MCF 10A (cell line): ENCODE measurements at places on chromosomes 5 and 9. TPM values are rescaled to one million over a fixed set of nuclear protein-coding genes. Genes with fewer than 3 reads are reported as not detected.

DNA sequence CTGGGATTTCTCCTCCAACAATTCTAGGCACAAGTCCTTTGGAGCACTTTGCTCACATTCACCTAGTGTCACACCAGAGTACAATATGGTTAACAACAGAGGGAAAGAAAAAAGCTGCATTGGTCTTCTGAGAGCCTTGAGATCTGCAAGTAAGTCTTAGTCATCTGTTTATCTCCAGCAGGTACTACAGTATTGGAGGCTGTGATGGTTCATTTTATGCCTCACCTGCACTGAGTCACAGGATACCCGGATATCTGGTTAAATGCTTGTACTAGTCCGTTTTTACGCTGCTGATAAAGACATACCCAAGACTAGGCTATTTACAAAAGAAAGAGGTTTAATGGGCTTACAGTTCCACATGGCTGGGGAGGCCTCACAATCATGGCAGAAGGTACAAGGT is 525.0 kb downstream of the NR2F1-AS1 start:
- no peaks in the 10 kb centered on the region for H3K27me3 ChIP-seq
- no peaks in the 10 kb centered on the region for H3K36me3 ChIP-seq
- no peak overlapping the region for H3K4me3 ChIP-seq
- H3K4me1 ChIP-seq = no peaks in the 10 kb centered on the region

The BAAT gene
- total RNA-seq = 0.14 and 0.15 TPM in 2 replicates

- H3K27me3 ChIP-seq = peaks cover 22% of the 10 kb centered on the region
- H3K27ac ChIP-seq = no peak overlapping the region
- no peak for DNase-seq
- no peak overlapping the region for H3K4me3 ChIP-seq
Observed at GRCh38 chr5:71744009-71744790, 25.1 kb downstream of the CARTPT start.

The NEUROG1 gene
- not detected in 2 replicates for total RNA-seq

The FBXO4 gene
- total RNA-seq = 18.4 and 20.2 TPM in 2 replicates

DNA sequence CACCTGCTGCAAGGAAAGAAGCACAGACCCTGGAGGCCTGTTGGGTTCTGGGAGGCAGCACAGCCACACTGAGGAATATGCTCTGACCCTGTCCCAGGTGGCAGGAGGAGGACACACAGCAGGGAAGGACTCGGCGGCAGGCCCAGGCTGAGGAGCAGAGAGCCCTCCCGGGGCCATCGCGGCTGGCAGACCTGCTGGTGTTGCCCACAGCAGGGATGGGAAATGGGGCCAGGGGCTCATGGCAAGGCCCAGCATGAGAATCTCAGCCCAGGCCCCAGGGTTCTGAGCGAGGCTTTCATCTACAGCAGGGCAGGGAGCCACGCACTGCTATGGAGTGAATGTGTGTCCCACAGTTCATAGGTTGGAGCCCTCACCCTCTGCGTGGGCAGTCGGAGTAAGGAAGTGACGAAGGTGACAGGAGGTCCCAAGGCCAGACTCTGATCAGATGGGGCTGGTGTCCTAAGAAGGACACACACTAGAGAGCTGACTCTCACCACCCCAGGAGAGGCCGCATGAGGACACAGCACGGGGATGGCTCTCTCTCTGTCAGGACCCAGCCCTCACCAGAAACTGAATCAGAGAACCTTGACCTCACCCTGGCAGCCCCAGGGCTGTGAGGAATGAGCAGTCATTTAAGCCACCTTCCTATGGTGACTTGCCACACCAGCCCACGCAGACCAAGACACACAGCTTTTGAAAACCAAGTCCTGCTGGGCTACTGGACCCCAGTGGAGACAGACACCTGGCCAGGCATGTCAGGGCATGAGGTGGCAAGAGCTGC is 10.3 kb upstream of the GPSM1 start:
- no peaks in the 10 kb centered on the region for H3K36me3 ChIP-seq
- H3K4me1 ChIP-seq = no peaks in the 10 kb centered on the region
- H3K4me3 ChIP-seq = no peak overlapping the region
- no peaks in the 10 kb centered on the region for H3K27me3 ChIP-seq

The RNF183 gene
- total RNA-seq = not detected in 2 replicates

GRCh38 chr9:89714321-89714720 is 109.5 kb downstream of the GADD45G start:
- H3K27ac ChIP-seq = no peak overlapping the region
- no peaks in the 10 kb centered on the region for H3K36me3 ChIP-seq
- peak; percentile 44 for DNase-seq
- H3K4me1 ChIP-seq = no peaks in the 10 kb centered on the region

- H3K4me1 ChIP-seq = peaks cover 25% of the 10 kb centered on the region
- H3K27ac ChIP-seq = no peak overlapping the region
- DNase-seq = no peak
- no peaks in the 10 kb centered on the region for H3K36me3 ChIP-seq
- no peak overlapping the region for H3K4me3 ChIP-seq
Observed at GRCh38 chr5:178074266-178074952, 38.9 kb upstream of the N4BP3 start.

The TNFSF15 gene
- 0.39 and 1.9 TPM in 2 replicates for total RNA-seq

- no peaks in the 10 kb centered on the region for H3K36me3 ChIP-seq
- DNase-seq = no peak
- H3K4me3 ChIP-seq = no peak overlapping the region
- H3K4me1 ChIP-seq = no peaks in the 10 kb centered on the region
- H3K27ac ChIP-seq = no peak overlapping the region
Observed at GRCh38 chr5:89307972-89308371, 425.0 kb upstream of the MEF2C start.

DNA sequence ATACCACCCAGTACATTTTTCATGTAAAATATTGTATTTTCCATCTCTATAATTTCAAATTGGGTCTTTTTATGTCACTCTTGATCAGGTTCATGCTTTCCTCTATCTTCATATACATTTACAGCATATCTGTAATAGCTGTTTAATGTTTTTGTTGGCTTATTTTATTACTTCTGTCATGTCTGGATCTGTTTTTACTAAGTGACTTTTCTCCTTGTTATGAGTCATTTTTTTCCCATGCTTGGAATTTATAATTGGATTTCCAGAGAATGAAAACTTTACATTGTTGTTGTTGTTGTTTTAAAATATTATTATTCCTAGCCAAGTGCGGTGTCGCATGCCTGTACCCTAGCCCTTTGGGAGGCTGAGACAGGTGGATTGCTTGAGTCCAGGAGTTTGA is 5.6 kb upstream of the ADAMTS19 start:
- H3K27ac ChIP-seq = no peak overlapping the region
- H3K27me3 ChIP-seq = peaks cover 33% of the 10 kb centered on the region
- H3K4me3 ChIP-seq = no peak overlapping the region
- H3K4me1 ChIP-seq = no peaks in the 10 kb centered on the region

DNA sequence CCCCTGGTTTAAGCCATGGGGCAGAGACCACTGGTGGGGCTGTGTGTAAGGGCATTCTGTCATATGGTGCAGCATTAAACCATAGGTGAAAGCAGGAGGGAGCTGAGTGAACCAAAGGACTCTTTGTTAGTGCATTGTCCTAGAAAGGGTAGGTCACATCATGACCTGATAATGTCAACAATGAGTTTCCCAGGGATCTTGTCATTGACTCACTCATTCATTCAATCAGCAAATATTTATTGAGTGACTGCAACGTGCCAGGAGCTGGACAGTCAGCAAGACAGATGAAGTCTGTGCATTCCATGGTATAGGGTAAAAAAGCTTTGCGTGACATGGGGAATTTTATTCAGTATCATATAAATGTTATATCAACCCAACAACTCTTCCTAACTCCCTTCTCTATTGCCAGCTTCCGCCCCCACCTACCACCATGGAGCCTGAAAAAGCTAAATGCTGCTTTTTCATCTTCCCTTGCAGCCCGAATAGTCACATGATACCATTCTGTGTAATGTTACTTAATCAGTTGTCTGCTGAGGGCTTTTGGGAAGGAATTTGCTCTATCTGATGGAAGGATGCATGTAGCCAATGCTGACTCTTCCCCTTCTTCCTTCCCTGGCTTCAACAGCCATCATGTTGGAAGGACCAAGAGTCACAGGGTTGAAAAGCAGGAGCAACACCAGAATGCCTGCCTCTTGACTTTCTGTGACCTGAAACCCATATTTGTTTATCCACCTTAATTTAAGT is 11.5 kb upstream of the OTULINL start:
- H3K27me3 ChIP-seq = no peaks in the 10 kb centered on the region
- no peak overlapping the region for H3K27ac ChIP-seq
- no peaks in the 10 kb centered on the region for H3K36me3 ChIP-seq
- H3K4me3 ChIP-seq = no peak overlapping the region
- H3K4me1 ChIP-seq = peaks cover 5% of the 10 kb centered on the region

DNA sequence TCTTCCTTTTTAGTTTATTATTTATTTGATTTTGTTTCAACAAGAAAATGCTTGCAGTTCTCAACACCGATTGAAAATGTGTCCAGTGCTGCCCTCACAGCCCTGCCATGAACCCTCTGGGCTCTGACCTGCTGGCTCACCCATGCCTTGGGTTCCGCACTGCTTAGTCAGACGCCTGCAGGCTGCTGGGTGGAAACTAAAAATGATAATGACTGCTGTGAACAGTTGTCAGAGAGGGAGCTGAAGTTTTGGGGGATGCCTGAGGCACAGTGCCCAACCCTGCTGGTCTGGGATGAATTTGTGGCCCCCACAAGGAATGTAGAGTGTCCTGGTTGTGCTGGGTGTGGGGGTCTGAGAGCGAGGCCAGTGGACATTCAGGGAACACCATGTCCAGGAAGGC is 22.2 kb upstream of the CFAP157 start:
- peaks cover 13% of the 10 kb centered on the region for H3K36me3 ChIP-seq
- H3K27ac ChIP-seq = no peak overlapping the region
- H3K4me3 ChIP-seq = no peak overlapping the region
- peaks cover 5% of the 10 kb centered on the region for H3K4me1 ChIP-seq

GRCh38 chr5:113039934-113040285 is 63.3 kb downstream of the DCP2 start:
- H3K4me3 ChIP-seq = no peak overlapping the region
- H3K27me3 ChIP-seq = no peaks in the 10 kb centered on the region
- H3K4me1 ChIP-seq = peaks cover 16% of the 10 kb centered on the region
- no peak for DNase-seq
- no peak overlapping the region for H3K27ac ChIP-seq

GRCh38 chr9:124010303-124010664 is 1.3 kb upstream of the LHX2 start:
- H3K36me3 ChIP-seq = no peaks in the 10 kb centered on the region
- H3K4me3 ChIP-seq = peak overlapping the region; percentile 69
- H3K27me3 ChIP-seq = peaks cover 53% of the 10 kb centered on the region
- no peak overlapping the region for H3K27ac ChIP-seq
- peaks cover 5% of the 10 kb centered on the region for H3K4me1 ChIP-seq

GRCh38 chr5:122121479-122122465 is 7.6 kb upstream of the ZNF474 start:
- H3K27ac ChIP-seq = peak overlapping the region; percentile 90
- H3K27me3 ChIP-seq = no peaks in the 10 kb centered on the region
- peak; percentile 90 for DNase-seq
- no peaks in the 10 kb centered on the region for H3K36me3 ChIP-seq
- peaks cover 30% of the 10 kb centered on the region for H3K4me1 ChIP-seq

DNA sequence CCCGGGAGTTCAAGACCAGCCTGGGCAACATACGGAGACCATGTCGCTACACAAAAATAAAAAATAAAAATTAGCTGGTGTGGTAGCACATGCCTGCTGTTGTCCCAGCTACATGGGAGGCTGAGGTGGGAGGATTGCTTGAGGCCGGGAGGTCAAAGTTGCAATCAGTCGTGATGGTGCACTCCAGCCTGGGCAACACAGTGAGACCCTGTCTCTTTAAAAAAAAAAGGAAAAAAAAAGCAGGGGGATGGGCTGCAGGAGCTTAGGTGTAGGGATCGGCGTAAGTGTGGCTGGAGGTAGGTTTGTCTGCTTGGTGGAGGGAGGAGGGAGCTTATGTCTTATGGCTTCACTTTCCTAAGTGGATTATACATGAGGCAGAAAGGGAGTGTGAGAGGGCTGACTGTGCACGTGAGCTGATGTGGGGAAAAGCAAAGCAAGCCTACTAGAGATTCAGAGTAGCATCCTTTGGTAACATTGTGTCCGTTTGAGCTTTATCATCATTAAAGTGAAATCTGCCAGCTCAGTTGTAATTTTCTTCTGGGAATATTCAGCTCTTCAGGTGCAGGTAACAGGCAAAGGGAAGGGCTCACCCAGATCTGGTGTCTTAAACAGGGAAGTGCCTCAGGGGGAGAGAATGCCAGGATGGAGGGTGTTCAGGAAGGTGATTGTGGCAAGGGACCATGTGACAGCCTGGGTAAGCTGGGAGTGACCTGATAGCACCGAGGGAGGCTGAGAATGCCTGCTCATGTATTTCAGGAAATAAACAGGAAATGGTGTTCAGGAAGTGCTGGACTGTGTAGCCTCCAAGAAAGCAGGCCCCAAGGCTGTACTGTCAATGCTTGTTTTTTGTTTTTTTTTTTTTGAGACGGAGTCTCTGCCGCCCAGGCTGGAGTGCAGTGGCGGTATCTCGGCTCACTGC is 17.6 kb upstream of the SETX start:
- no peaks in the 10 kb centered on the region for H3K27me3 ChIP-seq
- H3K4me3 ChIP-seq = no peak overlapping the region
- peaks cover 16% of the 10 kb centered on the region for H3K36me3 ChIP-seq
- peaks cover 5% of the 10 kb centered on the region for H3K4me1 ChIP-seq

GRCh38 chr9:74610523-74611061 is 113.5 kb downstream of the RORB start:
- H3K27ac ChIP-seq = no peak overlapping the region
- DNase-seq = no peak

- no peaks in the 10 kb centered on the region for H3K36me3 ChIP-seq
- DNase-seq = no peak
- peaks cover 29% of the 10 kb centered on the region for H3K27me3 ChIP-seq
- no peak overlapping the region for H3K27ac ChIP-seq
- no peak overlapping the region for H3K4me3 ChIP-seq
Observed at GRCh38 chr9:19799784-19800183, 10.9 kb upstream of the SLC24A2 start.

DNA sequence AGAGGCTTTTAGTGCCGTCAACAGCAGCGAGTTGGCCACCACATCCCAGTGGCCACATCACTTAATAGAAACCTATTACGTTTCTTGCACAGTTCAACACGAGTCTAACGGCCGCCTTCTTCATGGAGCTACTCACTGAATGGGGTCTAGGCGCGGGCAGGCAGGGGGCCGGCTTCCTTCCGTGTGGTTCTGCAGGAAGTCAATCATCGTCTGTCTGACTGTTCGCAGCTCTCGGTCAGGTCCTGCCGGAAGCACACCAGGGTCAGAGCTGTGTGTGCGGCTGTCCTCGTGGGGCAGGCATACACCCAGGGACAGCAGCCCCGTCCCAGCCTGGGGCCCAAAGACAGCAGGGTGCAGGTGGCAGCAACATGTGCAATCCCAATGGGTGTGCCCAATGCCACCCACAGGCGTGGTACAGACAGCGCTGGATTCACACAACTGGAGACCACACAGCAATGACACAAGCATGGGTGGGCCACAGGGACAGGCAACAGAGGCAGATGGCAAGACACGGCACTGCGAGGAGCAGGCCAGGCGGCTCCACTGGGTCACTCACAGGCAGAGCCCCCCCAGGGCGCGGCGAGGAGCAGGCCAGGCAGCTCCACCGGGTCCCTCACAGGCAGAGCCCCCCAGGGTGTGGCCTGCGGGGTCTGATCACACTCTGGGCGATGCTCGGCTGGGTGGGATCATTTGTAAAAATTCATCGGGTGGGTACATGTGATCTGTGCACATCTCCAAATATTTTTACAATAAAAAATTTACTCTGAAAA is 19.1 kb upstream of the LHX3 start:
- H3K27me3 ChIP-seq = no peaks in the 10 kb centered on the region
- DNase-seq = no peak
- H3K4me3 ChIP-seq = no peak overlapping the region
- H3K4me1 ChIP-seq = peaks cover 32% of the 10 kb centered on the region
- H3K36me3 ChIP-seq = peaks cover 47% of the 10 kb centered on the region
- no peak overlapping the region for H3K27ac ChIP-seq

The CDC20B gene
- not detected in 2 replicates for total RNA-seq

The CDC23 gene
- total RNA-seq = 49.7 and 67.1 TPM in 2 replicates

- no peak for DNase-seq
- H3K36me3 ChIP-seq = no peaks in the 10 kb centered on the region
Observed at GRCh38 chr5:168153876-168154270, 137.6 kb upstream of the WWC1 start.
